ENCODE measurements at places on chromosomes 16 and 17.

- DNase-seq = no peak
Measured at GRCh38 chr17:1039511-1040215, 42.7 kb downstream of the TIMM22 start.

DNA sequence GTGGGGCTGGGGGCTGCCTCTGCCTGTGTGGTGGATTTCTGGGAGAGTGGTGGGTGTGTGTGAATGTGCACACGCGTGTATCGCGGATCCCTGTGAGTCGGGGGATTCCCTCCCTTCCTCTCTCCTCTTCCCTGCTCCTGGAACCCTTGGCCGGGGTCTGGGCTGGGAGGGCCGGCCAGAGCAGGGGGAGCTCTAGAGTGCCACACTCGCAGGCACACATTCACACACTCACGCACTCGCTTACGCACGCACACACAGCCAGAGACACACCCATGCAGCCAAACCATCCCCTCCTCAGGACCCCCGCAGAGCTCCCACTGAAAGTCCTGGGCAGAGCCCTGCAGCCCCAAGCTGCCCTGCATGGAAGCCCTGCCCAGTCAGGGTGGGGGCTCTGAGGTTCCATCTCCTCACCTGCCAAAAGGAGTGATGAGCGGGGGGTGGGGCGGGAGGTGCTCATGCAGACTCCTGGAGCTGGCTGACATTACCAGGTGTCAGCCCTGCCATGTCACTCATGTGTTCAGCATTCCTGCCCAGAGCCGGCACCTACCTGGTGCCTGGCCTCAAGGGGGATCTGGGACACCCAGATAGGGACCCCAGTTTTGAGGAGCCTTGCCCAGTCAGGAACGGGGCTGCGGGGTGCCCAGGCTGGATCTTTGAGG lies 1.9 kb downstream of the NECAB2 start:
- no peak for DNase-seq

GRCh38 chr16:3274490-3274889 lies 8.8 kb upstream of the ZNF263 start:
- DNase-seq = peak; percentile 8

- DNase-seq = peak; percentile 44
Measured at GRCh38 chr16:86800894-86801293, 222.5 kb downstream of the FOXL1 start.

- DNase-seq = no peak
Measured at GRCh38 chr17:8909586-8910270, 42.3 kb upstream of the PIK3R6 start.

DNA sequence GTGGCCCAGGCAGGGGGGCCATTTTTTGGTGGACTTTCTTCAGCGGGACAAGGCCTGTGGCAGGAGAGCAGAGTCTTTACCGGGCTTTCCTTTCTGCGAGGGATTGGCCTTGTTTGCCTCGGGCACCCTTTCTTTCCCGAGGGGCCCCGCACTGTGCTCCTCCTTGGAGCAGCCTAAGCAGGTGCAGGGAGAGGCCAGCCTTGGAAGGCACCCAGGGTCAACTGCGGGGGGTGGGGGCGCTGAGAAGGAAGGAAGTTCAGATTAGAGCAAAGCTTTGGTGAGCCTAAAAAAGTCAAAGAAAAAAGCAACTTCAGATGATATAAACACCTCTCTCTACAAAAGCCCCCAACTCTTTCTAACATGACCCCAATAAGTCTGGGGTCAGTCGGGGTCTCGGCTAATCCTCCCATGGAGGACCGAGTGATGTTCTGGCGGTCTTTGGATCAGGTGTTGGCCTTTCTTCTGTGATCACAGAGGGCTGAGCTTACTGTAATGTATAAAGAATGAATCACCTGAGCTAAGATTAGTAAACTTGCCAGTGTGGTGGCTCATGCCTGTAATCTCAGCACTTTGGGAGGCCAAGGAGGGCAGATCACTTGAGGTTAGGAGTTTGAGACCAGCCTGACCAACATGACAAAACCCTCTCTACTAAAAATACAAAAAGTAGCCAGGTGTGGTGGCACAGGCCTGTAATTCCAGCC lies 63.0 kb downstream of the PGS1 start:
- DNase-seq = no peak

DNA sequence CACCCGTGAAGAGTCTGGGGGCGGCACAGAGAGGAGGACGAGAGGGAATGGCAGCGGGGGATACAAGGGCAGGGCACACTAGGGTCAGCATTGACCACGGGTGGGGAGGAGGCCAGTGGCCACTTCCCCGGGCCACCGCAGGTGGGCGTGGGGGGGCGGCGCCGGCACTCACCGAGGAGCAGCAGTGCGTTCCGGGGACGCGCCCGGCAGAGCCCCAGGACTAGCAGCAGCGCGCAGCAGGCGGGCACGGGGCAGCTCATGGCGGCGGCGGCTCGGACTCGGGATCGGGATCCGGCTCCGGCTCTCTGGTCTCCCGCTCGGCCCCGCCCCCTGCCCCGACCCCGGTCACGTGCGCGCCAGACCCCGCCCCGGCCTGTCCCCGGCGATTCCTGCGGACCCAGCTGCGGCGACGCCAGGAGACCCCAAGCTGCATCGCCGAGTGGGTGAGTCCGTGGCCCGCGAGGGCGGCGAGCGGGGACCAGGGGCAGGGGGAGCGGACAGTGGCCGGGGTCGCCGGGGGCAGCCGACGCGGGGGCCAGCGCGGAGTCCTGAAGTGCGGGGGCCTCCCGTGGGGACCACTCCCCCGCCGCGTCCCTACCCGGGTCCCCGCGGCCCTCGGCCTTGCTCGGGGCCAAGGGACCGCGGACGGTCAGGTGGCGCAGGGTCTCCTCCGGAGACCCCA lies at the start of the genes SGSH and SLC26A11:
Gene SGSH (minus strand): TSS at position 280 of the 682 bp plus-strand sequence. CDS start 20 bp downstream, at position 260.
Gene SLC26A11 (plus strand): TSS at position 374 of the 682 bp plus-strand sequence. CDS start 1,134 bp downstream, outside the sequence.
- DNase-seq = peak; percentile 45

DNA sequence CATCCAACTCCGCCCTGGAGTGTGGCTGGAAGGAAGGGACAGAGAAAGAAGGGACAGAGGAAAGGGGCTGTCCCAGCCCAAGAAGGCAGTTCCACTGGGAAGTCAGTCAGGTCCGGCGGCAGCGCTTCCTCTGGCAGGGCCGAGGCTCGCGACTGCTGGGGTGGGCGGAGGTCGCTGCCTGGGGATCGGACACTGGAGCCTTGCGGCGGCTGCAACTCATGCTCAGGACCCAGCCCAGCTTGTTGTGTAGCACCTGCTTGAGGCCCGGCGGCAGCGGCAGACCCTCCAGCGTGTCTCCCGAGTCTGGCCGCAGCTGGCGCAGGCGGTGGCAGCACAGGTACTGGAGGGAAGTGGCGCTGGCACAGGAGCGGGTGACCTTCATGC lies 4.0 kb upstream of the MRPS34 start:
- DNase-seq = no peak

DNA sequence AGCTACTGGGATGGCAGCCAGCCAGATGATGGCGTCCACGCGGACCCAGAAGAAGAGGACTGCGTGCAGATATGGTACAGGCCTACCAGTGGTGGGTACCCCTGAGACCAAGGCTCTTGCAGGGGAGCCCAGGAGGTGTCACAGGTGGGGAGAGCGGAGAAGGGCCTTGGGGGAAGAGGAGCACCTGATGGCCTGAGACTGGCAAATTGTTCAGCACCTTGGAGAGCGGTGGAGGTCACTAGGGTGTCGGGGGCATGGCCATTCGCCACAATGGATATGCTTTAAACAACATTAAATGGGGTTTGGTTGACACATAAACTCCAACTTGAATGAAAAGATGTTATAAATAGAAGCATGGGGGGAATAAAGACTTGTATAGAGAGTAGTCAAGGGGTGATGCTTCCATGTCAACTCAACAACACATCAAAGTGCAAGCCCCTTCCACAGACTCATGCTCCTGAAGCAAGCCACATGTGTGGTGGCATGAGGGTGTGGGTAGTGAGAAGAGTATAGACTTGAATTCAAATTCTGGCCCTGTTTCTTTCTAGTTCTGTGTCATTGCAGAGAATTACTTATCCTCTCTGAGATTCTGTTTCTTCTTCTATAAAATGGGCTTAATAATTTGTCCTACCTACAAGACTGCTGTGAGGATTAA lies 22.2 kb downstream of the CLEC19A start:
- no peak for DNase-seq
